Stimulated activated CD4-positive, alpha-beta T cell treated with anti-CD3 and anti-CD28 coated beads, TNF-alpha, amount 100 ng/mL, for 24 hours (primary cell): ENCODE measurements at places on chromosomes 1 and 21.

DNA sequence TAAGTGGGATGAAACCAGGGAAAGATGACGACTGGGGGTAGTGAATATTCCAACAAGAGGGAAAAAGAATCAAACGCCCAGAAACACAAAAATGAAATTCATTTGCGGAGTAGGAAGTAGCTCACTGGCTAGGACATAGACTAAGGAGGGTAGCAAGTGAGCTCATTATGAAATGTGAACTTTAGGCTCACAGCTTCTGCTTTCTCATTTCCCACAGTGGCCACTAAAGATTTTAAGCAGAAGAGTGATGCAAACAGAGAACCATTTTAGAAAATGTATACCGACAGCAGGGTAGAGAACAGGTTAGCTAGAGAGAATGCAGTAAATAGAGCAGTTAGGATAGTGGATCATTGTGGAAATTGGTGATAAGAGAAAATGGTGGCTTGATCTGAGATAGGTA, 3.5 kb downstream of the CD48 start:
- no peak for DNase-seq

DNA sequence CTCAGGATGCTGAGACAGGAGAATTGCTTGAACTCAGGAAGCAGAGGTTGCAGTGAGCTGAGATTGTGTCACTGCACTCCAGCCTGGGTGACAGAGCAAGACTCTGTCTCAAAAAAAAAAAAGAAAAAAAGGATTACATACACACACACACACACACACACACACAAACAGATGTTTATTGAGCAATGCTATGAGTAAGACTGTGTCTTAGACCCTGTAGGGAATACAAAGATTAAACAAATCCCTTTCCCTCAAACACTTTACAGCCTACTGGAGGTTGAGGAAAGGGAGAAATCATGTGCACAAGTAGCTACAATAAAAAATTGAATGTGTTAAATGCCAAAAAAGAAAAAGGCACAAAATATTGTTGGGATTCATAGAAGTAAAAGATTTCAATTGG, 58.1 kb downstream of the RPAP2 start:
- DNase-seq: no peak

GRCh38 chr1:39609618-39610331, 29.7 kb downstream of the HEYL start:
- DNase-seq: peak; percentile 79

GRCh38 chr1:21491488-21492355, 17.5 kb upstream of the ALPL start:
- no peak for DNase-seq

DNA sequence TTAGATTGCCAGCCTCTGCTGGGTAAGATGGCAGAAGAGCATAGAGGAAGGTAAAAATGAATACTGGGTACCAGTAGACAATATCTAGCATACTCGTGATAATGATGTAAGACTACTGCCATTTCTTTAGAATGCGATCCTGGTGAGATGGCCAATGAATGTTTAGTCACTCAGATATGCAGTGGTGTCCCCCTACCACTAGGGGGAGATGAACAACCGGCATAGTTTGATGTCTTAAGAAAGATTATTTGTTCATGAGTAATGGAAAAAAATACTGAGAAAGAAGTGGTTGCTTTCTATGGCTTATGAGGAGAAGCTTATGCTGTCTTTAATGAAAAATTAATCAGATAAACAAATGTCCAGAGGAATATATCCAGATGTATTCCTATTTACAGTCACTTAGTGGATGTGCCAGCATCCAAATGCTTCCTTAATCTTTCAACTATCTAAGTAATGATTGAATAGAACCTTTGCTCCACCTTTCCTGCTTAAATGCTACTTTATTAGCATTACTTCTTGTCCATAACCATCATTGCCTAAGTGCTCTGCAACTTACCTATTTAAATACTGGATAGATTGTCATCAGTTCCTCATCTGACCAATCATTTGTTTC, 256.6 kb downstream of the ST6GALNAC3 start:
- DNase-seq: peak; percentile 26

DNA sequence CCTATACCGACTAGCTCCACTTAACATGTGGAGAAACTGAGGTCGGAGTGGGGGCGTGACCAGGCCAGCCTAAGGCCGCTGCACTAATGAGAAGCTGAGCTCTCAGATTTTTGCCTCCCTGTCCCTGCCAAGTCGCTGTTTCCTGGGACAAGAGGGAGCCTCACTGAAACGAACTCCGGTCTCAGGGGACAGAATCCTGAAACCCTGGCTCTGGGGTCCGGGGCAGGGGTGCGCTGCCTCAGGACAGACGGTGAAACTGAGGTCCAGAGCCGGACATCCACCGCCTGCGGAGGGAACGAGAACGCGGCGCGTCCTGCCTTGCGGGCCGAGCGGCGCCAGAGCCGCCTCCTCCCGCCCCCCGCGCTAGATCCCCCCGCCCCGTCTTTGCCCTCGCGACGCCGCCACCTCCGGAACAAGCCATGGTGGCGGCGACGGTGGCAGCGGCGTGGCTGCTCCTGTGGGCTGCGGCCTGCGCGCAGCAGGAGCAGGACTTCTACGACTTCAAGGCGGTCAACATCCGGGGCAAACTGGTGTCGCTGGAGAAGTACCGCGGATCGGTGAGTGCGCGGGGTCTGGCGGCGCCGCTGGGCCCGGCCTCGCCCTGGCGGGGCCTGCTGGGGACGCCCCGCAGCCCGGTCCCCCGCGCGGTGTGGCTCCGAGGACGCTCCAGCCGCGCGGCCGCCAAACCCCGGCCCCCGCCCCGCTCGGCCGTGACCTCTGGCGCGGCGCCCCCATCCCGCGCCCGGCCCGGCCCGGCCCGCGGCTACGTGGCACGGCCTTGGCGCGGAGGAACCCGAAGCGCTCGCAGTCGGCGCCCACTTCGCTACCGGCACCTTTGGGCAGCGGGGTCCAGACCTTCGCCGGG, at the start of gene GPX7:
Gene GPX7 (plus strand): TSS at position 381 of the 865 bp plus-strand sequence. CDS start 39 bp downstream, at position 420.
- DNase-seq: peak; percentile 53

- no peak for DNase-seq
These were observed 14.6 kb downstream of the NCMAP start for GRCh38 chr1:24570265-24571125.

DNA sequence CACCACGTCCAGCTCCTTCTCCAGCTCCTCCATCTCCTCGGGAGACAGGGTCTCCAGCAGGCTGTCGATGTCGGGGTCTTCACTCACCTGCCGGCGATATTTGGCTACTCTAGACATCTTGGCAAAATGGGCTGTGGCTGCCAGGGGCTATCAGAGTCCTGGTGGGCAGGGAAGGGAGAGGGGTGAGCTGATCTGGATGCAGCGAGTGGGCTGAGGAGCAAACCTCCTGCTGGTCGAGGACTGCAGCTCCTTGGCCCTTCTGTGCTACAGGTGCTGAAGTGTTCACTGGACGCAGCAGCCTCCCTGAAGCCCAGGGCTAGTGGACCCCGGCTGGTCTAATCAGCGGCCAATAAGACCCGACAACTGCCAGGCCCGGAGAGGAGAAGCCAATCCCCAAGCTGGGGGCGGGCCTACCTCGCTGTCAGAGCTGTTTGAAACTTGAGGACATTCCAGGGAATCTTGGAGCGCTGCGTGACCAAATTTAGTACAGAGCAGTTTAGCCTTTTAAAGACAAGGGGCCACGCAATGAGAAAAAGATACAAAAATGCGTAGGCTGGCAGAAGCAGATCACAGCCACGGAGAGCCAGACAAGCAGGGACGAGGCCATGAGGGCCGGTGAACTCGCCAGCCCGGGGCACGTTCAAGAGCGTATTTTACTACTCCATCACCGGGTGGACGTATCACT, at the start of gene LMOD1:
Gene LMOD1 (minus strand): TSS at position 325 of the 685 bp plus-strand sequence. CDS start 208 bp downstream, at position 117.
- DNase-seq: no peak

- DNase-seq: no peak
These were observed 21.2 kb upstream of the MRPS6 start for GRCh38 chr21:34052171-34052570.

DNA sequence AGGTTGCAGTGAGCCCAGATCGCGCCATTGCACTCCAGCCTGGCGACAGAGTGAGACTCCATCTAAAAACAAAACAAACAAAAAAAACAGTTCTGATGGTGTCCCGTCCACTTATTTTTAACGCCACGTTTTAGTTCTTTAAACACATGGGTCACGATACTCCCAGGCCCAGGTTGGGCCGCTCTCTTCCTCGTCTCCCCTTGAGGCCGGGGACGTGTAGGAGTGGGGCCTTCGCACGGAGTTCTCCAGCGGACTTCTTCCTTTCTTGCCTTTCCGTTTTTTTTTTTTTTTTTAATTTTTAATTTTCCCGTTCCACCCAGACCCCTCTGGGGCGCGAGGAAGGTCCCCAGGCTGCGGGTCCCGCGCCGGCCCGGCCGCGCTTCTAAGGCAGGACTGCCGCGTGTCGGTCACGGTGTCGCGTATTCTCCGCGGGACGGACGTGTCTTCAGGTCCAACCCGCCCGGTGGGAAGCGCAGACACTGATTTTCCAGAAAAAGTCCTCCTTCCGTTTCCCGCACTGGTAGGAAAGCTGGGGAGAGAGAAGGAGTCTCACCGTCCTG, 47.5 kb upstream of the SLC19A1 start:
- DNase-seq: no peak

- no peak for DNase-seq
These were observed 70.3 kb downstream of the HSF2BP start for GRCh38 chr21:43588957-43589356.

DNA sequence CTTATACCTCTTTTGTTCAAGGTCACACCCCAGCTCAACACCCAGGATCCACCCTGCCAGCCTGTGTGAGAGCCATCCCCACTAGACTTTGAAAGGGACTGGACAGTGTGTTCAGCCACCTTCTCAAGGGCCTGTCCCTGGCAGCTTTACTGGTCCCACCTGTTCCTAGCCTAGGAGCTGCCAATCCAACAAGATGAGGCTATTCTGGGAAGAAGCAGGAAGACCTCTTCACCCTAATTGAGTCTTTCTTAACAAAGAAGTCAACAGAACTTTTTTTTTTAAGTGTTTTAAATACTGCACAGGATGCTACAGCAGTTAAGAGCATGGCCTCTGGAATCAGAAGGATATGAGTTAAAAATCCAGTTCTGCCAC, 95.8 kb upstream of the HOOK1 start:
- DNase-seq: no peak

GRCh38 chr1:162856260-162856659, 4.7 kb downstream of the CCDC190 start:
- no peak for DNase-seq
